ENCODE measurements at places on chromosomes 6 and 20.

DNA sequence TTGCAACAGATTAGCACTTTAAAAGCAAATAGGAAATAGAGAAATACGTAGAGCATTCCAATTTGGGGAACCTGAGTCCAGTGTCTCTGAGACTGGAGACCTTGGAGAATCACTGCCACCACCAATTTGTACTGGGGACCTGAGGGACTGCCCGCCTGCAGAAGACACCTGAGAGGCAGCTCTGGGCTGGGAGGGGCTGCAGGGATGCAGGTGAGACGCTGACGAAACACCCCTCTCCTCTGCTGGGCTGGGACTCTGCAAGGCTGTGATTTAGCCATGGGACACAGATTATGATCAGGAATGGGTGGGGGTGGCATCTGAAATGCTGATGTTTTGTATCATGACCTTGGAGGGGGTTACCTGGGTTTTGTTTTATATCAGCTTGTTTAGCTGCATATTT lies 7.0 kb upstream of the APMAP start:
- DNase-seq, result no peak

GRCh38 chr6:33944686-33945411 lies 141.0 kb upstream of the MLN start:
- no peak for DNase-seq

GRCh38 chr6:42450477-42451332 lies 1.0 kb downstream of the TRERF1 start:
- DNase-seq, result peak; percentile 36

DNA sequence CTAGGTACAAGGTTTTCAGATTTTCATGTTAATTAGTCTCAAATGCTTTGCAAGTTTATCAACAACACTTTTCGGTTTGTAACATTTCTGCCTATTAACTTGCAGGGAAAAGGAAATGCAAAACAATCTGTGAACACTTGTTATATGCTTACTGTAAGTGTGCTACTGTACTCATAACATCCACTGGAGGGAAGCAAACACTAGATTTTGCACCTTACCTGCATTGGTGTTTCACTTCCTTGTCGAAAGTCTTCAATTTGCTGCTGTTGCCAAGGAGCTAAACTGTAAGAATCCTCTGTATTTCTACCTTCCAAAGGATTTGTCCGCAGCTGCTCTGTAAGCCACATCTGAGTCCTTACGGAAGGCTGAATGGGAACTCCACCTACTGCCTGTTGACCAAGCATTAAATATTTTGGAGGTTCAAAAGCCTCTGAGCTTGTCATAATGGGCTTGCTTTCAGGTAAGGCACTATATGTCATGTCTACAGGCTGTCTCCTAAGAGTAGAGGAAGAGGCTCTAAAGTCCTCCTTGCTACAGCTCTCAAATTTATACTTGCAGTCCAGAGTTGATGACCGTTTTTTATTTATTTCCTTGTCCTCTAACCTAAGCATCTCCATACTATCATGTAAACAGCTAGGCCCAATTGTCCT lies 17.3 kb downstream of the PLN start:
- DNase-seq, result no peak

GRCh38 chr20:34190679-34191090 lies 50.5 kb upstream of the ASIP start:
- peak; percentile 74 for DNase-seq

DNA sequence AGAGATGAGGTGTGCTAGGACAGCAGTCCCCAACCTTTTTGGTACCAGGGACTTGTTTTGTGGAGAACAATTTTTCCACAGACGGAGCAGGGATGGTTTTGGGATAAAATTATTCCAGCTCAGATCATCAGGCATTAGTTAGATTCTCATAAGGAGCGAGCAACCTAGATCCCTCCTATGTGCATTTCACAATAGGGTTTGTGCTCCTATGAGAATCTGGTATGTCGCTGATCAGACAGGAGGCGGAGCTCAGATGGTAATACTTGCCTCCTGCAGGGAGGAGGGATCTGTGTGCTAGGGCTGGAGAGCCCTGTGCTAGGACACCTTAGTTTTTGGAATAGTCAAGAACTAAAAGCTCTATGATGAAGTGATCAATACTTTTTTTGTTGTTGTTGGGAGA lies 2.5 kb downstream of the SMIM13 start:
- DNase-seq, result no peak

GRCh38 chr20:21739161-21739560 lies 33.7 kb downstream of the PAX1 start:
- DNase-seq, result no peak

DNA sequence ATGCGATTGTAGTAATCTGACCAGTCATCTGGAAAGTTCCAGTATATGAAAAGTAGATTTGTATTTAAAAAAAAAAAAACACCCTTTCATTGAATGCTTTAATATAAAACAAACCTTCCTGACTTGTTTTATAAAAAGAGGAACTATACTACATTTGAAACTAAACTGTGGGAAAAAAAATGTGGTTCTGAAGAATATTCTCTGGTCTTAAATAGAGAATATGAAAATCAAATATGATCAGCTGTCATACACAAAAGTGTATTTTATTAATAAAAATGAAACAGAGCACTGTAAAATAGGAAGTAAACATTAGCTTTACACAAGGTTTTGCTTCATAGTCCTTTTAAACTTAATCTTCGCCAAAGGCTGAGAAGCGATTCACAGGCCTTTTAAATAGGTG lies 25.3 kb upstream of the CD83 start:
- DNase-seq, result no peak

- DNase-seq, result no peak
Observed at GRCh38 chr6:21840428-21840827, 246.9 kb downstream of the SOX4 start.

- DNase-seq, result no peak
Observed at GRCh38 chr6:142013287-142013686, 119.4 kb upstream of the GJE1 start.

DNA sequence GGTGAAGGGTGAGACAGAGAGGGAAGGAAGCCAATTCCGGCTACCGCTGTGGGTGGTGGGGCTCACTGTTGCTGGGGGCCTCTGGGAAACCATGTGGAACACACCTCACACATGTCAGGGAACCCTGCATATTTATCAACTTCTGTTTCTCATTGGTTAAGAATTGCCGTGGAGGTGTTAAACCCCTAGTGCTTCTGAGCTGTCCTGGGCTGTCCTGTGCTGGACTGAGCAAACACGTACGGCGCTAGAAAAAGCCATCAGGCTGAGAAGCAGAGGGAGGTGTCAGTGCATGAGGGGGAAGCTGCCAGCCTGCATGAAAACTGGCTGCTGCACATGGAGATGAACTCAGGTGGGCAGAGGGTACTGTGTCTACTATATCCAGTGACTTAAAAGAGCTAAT lies 103.9 kb upstream of the JAG1 start:
- DNase-seq, result no peak

DNA sequence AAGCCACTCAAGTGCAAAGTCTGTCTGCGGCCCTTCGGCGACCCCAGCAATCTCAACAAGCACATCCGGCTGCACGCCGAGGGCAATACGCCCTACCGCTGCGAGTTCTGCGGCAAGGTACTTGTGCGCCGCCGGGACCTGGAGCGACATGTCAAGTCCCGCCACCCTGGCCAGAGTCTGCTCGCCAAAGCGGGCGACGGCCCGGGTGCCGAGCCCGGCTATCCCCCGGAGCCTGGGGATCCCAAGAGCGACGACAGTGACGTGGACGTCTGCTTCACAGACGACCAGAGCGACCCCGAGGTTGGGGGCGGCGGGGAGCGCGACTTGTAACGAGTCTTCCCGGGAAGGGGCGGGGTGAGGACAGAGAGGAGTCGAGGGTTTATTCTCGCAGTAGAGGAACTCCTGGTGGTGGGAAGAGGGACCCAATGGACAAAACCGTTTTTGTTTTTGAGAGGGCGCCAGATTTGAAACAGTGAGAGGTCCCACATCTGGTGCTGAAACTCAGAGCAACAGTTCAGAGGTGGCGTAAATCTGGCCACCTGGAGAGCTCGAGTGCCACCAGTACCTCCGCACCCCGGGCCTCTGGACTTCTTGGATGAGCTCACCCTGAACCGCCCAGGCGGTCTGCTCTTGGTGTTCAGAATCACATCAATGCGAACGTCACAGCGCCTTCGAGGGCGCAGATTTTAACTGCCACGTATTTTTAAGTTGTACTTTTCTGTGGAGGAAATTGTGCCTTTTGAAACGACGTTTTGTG lies 8.0 kb downstream of the PRDM13 start:
- no peak for DNase-seq

- no peak for DNase-seq
Observed at GRCh38 chr20:49701241-49701790, 12.4 kb downstream of the B4GALT5 start.

GRCh38 chr20:18401305-18401704 lies 65.5 kb downstream of the DZANK1 start:
- DNase-seq, result no peak

DNA sequence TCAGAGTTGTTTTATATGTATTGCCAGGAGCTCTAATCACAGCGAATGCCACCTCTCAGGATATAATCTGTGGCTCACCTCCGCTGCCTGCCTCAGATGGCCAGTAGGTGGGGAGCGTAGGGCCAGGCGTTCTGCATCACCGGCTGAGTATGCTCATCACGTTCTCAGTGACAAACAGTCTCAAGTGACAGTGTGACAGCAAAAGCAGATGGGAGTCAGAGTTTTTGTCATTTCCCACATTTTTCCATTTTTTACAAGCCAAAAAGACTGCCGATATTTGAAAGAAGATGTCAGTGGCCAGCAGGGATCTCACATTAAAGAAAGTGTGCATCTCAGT lies 208.7 kb downstream of the ALDH8A1 start:
- peak; percentile 40 for DNase-seq

GRCh38 chr6:163098827-163099479 lies 315.6 kb upstream of the QKI start:
- DNase-seq, result peak; percentile 25

DNA sequence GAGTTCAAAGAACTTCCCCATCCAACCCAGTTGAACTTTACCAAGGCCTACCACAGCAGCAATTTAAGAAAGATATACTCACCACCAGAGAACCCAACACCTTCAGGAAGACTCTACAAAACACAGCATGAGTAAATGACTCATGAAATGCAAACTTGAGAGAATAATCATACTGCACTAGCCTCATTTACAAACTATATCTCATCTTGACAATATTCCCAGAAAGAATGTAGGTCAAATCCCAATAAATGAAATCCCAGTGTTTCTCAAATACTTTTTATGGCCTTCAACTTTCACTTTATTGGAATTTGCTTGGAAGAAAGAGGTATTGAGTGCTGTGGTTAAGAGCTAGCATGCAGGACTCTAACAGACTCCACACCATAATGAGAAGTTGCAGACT lies 60.0 kb downstream of the FYN start:
- no peak for DNase-seq

DNA sequence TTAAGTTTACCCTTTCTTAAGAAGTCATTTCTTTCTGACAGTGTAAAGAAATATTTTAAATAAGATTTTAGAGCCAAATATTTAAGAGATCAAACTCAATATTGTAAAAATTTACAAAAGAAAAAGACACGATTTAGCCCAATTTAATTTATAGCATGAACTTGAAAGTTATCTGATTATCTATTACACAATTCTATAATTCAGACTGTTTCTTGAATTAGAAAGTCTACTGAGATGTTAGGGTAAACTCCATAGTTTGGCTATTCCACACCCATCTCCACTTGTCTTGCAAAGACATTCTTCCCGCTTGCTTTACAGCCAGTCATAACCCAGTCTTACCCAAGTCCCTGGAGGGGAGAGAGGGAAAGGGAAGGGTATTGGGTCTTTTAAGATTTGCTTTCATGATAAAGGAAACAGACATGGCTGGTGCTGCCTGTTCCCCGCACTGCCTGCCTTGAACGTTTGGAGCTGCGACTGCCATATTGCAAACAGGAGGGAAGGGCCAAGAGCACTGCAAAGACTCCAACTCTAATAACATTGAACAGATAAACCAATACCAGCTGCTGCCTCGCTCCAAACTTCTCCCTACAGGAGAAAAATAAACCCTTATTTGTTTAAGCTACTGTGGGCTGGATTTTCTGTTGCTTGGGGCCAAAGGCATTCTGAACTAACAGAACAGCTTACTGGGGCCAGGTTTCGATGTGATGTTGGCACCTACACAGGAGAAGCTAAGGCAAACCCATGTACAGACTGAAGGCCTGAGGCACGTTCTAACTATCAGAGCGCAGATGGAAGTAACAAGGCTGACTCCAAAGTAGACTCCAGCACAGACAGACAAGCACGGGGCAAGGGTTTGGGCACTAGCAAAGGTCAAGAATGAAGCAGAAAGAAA lies 552.3 kb upstream of the JARID2 start:
- no peak for DNase-seq

DNA sequence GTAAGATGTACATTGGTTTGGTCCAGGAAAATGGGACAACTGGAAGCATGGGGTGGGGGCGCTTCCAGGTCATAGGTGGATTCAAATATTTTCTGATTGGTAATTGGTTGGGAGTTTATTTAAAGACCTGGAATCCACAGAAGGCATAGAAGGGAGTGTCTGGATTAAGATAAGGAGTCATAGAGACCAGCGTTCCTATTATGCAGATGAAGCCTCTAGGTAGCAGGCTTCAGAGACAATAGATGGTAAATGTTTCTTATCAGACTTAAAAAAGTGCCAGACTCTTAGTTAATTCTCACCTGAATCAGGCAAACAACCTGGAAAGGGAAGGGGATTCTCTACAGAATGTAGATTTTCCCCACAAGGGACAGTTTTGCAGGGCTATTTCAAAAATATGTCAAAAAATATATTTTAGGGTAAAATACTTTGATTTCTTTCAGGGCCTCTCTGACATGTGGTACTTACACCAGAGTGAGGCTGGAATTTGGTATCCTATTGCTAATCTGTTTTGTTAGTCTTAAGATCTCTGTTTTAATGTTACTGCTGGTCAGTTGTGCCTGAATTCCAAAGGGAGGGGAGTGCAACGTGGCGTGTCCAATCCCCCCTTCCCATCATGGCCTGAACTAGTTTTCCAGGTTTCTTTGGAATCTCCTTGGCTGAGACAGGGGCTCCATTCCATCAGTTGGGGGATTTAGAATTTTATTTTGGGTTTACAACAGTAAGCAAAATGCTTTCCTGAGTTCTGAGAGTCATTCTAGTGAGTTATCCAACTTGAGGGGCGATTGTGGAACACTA lies 25.1 kb downstream of the PIGT start:
- no peak for DNase-seq

DNA sequence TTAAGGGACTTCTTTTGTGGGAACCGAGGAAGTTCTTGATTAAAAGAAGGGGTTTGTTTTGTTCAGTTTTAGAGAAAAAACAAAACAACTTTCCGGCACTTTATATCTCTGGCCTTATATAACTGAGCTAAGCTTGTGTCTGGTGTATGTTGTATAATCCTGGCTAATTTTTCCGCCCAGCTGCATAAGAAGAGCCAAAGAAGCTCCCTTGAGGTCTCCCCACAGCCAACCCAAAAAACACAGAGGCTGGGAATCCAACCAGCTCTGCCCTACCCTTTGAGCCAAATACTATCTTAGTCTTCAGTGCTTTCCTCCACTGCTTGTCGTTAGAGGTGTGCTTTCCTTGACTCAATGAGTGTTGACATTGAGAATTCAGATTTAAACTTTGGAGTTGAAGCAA lies 45.5 kb upstream of the RNF146 start:
- DNase-seq, result no peak

- DNase-seq, result peak; percentile 37
Observed at GRCh38 chr6:37083243-37084138, 78.0 kb downstream of the FGD2 start.

GRCh38 chr6:78995346-78995745 lies 82.7 kb downstream of the PHIP start:
- no peak for DNase-seq

DNA sequence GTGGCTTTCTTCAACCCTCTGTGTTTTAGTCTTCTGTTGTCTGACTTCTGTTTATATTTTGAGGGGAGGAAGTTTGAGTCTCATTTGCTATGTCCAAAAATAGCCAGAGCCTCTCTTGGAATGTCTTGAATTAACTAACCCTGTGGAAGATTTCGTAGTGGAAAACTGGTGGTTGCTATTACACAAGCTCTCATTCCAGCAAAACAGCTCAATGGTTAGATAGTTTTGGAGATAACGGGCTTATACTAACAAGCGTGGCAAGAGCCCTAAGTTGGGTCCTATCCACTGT lies 1.6 kb downstream of the CCN2 start:
- DNase-seq, result no peak

Data from hippocampal formation (tissue), 2 donors.